ENCODE measurements at places on chromosomes 2 and 18.

GRCh38 chr2:109231996-109232705 lies 103.1 kb downstream of the SH3RF3 start:
- no peak for DNase-seq

- no peak for DNase-seq
Measured at GRCh38 chr18:72187956-72188355, 356.2 kb downstream of the CBLN2 start.

- DNase-seq: no peak
Measured at GRCh38 chr2:41963661-41964525, 83.9 kb upstream of the PKDCC start.

DNA sequence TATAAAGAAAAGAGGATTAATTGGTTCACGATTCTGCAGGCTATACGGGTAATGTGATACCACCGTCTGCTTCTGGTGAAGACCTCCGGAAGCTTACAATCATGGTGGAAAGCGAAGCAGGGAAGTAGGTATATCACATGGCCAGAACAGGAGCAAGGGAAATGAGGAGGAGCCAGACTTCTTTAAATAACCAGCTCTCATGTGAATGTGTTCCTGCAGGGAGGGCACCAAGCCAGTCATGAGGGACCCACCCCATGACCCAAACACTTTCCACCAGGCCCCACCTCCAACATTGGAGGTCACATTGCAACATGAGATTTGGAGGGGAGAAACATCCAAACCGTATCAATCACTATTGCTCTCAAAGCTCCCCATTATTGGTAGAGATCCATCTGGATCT lies 61.8 kb downstream of the EFEMP1 start:
- peak; percentile 35 for DNase-seq
